ENCODE measurements at places on chromosomes 2 and 18.
A peak's percentile ranks its signal among the peaks of the same experiment; 100 is the strongest.

DNA sequence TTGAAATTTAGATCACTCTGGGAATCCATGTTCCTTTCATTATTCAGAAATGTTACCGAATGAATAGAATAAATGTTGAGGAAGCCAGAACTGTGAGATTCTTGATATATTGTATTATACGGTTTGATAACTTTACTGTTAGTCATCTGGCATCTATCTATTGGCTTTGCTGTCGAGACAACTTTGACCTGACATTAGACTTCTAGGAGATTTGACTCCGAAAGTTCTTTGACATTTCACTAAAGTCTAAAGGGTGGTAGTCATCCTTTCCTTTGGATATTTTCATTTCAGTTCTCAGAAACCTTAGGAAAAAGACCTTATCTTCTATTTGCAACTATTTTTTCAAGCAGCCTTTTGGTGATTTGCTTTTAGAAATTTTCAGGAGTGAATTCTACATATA is 1.9 kb downstream of the BMPR2 start:
- no peak for DNase-seq

- DNase-seq = no peak
Observed at GRCh38 chr18:13879492-13879891, 35.8 kb downstream of the MC2R start.

- no peak for DNase-seq
Observed at GRCh38 chr2:1974397-1974796, 230.1 kb upstream of the PXDN start.

GRCh38 chr2:150480241-150480640 is 7.2 kb downstream of the RND3 start:
- no peak for DNase-seq

GRCh38 chr2:9782197-9782719 is 61.0 kb upstream of the TAF1B start:
- DNase-seq = peak; percentile 98

DNA sequence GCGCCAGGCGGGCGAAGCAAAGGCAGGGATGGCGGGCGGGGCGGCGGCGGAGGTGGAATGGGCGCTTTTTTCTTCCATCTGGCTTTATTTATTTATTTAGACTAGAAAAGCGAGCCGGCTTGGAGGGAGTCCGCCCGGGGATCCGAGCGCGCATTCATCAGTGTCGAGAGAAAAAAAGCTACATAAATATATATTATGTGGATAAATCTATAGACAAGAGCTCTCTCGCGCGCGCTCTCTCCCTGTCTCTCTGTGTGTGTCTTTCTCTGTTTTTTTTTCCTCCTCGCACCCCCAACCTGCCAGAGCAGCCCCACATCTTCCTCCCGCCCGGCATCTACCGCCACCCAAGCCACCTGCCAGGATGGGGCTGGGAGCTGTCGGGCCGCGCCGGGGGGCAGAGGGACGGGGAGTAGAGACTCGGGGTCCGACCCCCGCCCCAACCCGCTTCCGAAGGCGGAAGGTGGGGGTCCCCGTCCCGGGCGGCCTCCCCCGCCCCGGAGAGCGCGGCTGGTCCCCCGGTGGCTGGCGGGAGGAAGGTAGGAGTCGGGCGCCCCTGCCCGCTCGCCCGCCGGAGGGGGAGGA is 972 bp upstream of the CELF4 start:
- DNase-seq = no peak

DNA sequence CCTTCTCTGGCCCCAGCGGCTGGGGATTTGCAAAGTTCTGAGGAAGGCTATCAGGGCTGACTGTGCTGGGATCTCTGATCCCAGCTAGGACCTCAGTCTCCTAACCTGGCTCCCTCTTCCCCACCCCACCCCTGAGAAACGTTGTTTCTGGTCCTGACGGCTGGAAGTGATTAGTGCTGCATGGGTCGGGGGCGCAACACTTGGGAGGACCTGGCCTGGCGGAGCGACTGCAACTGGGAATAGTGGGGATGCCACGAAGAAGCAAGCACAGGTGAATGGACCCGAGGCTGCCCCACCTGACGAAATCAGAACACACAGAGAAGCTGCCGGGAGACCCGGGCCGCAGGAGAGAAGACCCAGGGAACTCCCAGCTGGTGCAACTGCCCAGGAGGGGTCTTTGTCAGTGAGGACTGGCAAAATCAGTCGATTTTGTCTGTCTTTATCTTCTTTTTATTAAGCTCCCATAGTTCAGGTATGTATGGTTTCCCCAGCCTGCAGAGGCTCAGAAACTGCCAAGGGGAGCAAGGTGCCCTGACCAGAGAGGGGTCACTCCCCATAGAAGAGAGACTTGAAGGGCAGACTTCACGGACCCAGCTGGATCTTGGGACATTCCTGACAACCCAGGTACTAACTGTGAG is 656 bp upstream of the LBX2 start:
- no peak for DNase-seq
